Trophoblast cell (in vitro differentiated cells and primary cell): ENCODE measurements at places on chromosomes 3 and 15.

- H3K27me3 ChIP-seq = no peaks in the 10 kb centered on the region
- no peaks in the 10 kb centered on the region for H3K36me3 ChIP-seq
- H3K4me1 ChIP-seq = no peaks in the 10 kb centered on the region
- no peak overlapping the region for H3K27ac ChIP-seq
These were observed 105.9 kb downstream of the B3GALNT1 start for GRCh38 chr3:160999274-160999673.

- peak within 1 kb of the TSS; percentile 71 for H3K4me3 ChIP-seq
- peak; percentile 5 for DNase-seq
- H3K27me3 ChIP-seq = no peaks in the 10 kb centered on the region
These were observed at the start of gene SPTSSB for GRCh38 chr3:161371441-161372320. SPTSSB (minus strand) TSS chr3:161371517; CDS start chr3:161346323, 25,194 bp downstream.

GRCh38 chr3:50163572-50164455 lies 8.7 kb downstream of the SEMA3F start:
- no peak overlapping the region for H3K27ac ChIP-seq
- DNase-seq = no peak
- H3K36me3 ChIP-seq = peaks cover 27% of the 10 kb centered on the region
- peaks cover 13% of the 10 kb centered on the region for H3K4me1 ChIP-seq
- H3K4me3 ChIP-seq = no peak overlapping the region

DNA sequence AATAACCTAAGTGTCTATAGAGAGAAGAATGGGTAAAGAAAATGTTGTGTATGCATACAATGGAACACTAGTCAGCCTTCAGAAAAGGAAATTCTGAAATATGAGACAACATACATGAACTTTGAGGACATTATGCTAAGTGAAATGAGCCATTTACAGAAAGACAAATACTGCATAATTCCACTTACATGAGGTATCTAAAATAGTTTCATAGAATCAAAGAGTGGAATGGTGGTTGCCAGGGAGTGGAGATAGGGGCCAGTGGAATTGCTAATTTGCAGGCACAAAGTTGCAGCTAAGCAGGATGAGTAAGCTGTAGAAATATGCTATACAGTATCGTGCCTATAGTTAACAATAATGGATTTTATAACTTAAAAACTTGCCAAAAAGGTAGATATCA lies 779.6 kb upstream of the ARPP21 start:
- no peaks in the 10 kb centered on the region for H3K36me3 ChIP-seq
- no peaks in the 10 kb centered on the region for H3K27me3 ChIP-seq
- peak; percentile 82 for DNase-seq
- H3K4me3 ChIP-seq = no peak overlapping the region

DNA sequence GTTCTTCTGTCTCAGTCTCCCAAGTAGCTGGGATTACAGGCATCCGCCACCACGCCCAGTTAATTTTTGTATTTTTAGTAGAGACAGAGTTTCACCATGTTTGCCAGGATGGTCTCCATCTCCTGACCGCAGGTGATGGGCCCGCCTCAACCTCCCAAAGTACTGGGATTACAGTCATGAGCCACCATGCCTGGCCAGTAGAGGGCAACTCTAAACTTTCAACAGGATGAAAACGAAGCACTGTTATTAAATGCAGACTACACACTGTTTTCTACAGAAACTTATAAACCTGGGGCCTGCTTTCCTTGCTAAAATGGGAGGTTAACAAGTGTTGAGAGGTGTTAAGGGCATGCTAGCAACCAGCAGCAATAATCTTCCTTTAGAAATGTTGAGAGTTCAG lies 7.6 kb downstream of the ARPC4 start:
- H3K27me3 ChIP-seq = no peaks in the 10 kb centered on the region
- peaks cover 70% of the 10 kb centered on the region for H3K36me3 ChIP-seq
- H3K27ac ChIP-seq = no peak overlapping the region
- H3K4me3 ChIP-seq = no peak overlapping the region

DNA sequence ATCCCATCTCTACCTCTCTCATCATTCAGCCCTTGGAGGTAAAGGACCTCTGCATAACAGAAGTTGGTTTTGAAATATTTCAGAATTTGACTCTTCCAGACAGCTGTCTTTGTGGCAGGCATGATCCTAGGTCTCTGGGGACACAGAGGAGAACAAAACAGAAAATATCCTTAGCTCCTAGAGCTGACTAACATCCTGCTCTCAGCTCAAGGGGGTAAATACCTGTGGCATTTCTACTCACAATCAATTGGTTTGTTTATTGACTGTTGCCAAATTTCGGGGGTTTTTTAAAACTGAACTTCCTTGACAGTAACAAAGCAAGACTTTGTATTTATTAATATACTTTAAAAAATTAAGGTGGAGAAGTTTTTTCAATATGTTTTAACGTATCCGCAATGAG lies 78.8 kb downstream of the EOMES start:
- H3K4me1 ChIP-seq = no peaks in the 10 kb centered on the region
- H3K27ac ChIP-seq = no peak overlapping the region
- DNase-seq = no peak

DNA sequence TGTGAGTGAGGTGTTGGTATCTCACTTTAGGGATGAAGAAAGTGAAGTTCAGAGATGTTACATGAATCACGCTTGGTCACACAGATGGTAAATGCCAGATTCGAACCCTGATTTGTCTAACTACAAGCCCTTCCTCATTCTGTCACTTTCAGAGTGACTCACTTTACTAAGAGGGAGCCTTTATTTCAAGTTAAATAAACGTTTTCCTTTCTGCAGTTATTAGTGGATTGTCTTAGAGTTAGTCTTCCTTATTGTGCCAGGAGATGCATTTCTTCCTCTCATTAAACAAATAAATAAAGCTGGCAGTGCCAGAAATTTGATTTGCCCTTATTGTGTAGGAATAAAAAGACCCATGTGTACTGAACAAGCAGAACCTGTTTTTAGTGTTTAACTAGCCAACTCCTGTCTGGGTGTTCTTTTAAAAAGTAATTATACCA lies 162.5 kb downstream of the AKAP13 start:
- no peak overlapping the region for H3K4me3 ChIP-seq
- H3K27me3 ChIP-seq = no peaks in the 10 kb centered on the region
- no peaks in the 10 kb centered on the region for H3K4me1 ChIP-seq
- no peak for DNase-seq
- no peak overlapping the region for H3K27ac ChIP-seq
- H3K36me3 ChIP-seq = peaks cover 5% of the 10 kb centered on the region

DNA sequence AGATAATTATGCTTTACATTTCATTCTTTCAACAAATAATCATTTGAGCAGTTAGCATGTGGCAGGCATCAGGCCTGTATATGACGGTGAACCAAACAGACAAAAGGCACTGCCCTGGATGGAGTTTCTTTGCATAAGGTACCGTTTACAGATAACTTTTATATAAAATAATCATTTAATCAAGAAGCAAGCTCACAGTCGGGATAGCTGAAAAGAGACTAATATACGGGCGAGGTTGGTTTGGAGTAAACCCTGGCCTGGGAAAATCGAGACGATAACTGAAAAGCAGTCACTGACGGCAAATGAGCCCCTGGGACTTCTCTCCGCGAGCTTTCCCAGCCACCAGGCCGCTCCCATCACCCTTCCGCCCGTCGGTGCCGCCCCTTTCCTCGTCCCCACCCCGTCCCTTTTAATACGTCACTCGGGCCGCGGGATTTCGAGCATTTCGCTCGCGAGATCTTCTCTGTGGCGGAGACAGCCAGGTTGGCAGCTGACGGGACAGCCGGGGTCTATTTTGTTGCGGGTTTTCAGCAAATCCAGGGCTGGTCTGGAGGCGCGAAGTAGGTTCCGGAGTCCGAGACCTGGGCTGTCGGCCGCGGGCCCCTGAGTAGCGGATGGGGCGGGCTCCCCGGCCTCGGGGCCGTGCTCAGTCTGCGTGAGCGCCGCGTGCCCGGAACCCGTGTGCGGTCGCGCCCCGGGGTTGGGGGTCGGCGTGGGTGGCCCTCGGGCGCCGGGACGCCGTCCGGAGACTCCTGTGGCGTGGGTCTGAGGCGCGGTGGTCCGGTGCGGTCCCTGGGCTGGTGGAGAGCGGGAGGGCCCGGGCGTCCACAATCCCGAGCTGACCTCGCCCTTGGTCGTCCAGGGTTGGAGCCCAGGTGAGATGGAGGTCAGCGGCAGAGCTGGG lies at the start of gene NMD3:
Gene NMD3 (plus strand): TSS at position 462 of the 904 bp plus-strand sequence. CDS start 703 bp downstream, outside the sequence.
- peak within 1 kb of the TSS; percentile 95 for H3K4me3 ChIP-seq
- DNase-seq = peak; percentile 98
- H3K4me1 ChIP-seq = peaks cover 5% of the 10 kb centered on the region
- H3K36me3 ChIP-seq = peaks cover 4% of the 10 kb centered on the region
- H3K27me3 ChIP-seq = no peaks in the 10 kb centered on the region

GRCh38 chr15:72685925-72686794 lies at the start of the genes BBS4 and HIGD2B:
BBS4 (plus strand) TSS chr15:72686207; CDS start chr15:72686228, 21 bp downstream.
HIGD2B (minus strand) TSS chr15:72686182; CDS start chr15:72676374, 9,808 bp downstream.
- H3K4me1 ChIP-seq = peaks cover 3% of the 10 kb centered on the region
- peak within 1 kb of the TSS; percentile 76 for H3K4me3 ChIP-seq
- no peaks in the 10 kb centered on the region for H3K27me3 ChIP-seq
- peak; percentile 97 for DNase-seq
- H3K36me3 ChIP-seq = no peaks in the 10 kb centered on the region

- H3K4me1 ChIP-seq = peaks cover 7% of the 10 kb centered on the region
- no peak for DNase-seq
- H3K27ac ChIP-seq = no peak overlapping the region
- H3K4me3 ChIP-seq = no peak overlapping the region
- no peaks in the 10 kb centered on the region for H3K27me3 ChIP-seq
- no peaks in the 10 kb centered on the region for H3K36me3 ChIP-seq
These were observed 33.2 kb downstream of the TGM4 start for GRCh38 chr3:44907612-44908011.

GRCh38 chr3:53287131-53287629 lies 31.4 kb upstream of the TKT start:
- H3K27ac ChIP-seq = no peak overlapping the region
- H3K36me3 ChIP-seq = peaks cover 21% of the 10 kb centered on the region
- H3K4me1 ChIP-seq = no peaks in the 10 kb centered on the region

DNA sequence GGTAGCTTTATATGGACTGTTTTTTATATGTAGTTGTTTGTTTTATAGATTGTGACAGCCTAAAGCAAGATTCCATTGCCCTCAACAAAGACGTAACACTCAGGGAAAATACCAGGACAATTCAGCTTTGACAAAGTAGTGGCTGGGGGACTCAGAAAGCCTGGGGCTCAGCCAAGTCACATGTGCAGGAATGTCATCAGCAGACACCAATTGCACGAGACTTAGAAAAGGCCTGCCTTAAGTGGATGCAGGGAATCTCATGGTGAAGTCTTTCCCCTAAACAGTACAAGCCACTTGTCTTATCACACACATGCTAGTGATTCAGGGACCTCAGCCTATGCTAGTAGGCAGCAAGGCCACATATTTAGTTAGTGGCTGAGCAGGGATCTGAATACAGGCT lies 381.8 kb upstream of the THBS1 start:
- no peak overlapping the region for H3K4me3 ChIP-seq
- H3K27ac ChIP-seq = no peak overlapping the region
- DNase-seq = peak; percentile 26
- H3K36me3 ChIP-seq = no peaks in the 10 kb centered on the region
- no peaks in the 10 kb centered on the region for H3K27me3 ChIP-seq

- no peak within 1 kb of the TSS for H3K4me3 ChIP-seq
- peaks cover 46% of the 10 kb centered on the region for H3K27me3 ChIP-seq
These were observed at the start of gene DGKG for GRCh38 chr3:186361762-186362536. DGKG (minus strand) TSS chr3:186362234; CDS start chr3:186320459, 41,775 bp downstream.

- no peaks in the 10 kb centered on the region for H3K36me3 ChIP-seq
- DNase-seq = no peak
- H3K27ac ChIP-seq = no peak overlapping the region
- no peaks in the 10 kb centered on the region for H3K27me3 ChIP-seq
- H3K4me1 ChIP-seq = peaks cover 4% of the 10 kb centered on the region
These were observed 63.3 kb downstream of the ATP1B3 start for GRCh38 chr3:141939759-141940158.

DNA sequence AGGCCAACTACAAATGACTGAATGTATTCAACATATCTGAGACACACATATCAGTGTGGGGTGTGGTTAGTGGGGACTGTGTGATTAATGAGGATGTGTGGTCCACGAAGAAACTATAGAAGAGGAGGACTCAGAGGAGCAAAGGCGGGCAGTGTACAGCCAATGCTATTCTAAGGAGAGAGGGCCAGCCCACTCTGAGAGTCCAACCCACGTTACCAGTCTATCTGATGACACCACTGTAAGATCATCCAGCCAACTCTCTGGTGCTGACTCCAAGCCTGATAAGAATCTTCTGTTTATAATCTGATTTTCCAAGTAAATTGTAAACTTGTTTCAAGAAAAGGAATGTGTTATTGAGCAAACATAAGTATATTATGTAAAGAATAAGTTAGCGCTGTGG lies 47.2 kb downstream of the MCF2L2 start:
- H3K4me3 ChIP-seq = no peak overlapping the region
- DNase-seq = peak; percentile 71
- H3K27ac ChIP-seq = no peak overlapping the region
- no peaks in the 10 kb centered on the region for H3K27me3 ChIP-seq

DNA sequence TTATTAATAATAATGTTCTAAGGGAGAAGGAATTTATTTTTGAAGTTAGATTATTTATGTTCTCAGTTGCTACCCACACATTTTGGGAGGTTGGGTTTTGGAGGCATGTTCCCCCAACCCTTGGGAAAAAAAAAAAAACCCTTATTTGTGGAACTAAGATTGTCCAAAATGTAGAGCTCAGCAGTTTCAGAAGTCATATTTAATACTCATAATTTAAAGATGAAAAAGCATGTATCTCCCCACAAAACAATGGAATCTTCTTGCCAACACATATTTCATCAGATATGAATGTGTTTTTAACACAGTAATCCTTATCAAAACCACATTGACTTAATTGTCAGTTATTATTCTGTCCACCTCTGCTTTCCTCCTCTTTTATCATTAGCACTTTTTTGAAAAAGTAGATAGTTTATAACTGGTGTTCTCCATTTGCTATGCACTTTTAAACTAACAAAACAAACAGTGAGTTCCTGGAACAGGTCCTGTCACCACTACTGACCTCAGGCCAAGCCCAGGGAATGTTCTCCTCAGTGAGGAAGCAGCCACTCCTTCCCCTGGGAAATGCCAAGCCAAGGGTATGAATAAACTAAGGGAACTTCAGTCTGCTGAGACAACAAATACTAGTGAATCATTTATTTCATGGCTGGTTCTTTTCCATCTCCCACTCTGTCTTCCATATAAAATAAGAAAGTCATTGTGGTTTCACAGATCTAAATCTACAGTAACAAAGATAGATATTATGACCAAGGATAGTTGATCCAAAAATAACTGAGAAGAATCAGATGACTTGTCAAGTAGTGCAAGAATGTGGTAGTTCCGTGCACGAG lies 414.4 kb upstream of the ALCAM start:
- no peaks in the 10 kb centered on the region for H3K27me3 ChIP-seq
- H3K4me1 ChIP-seq = no peaks in the 10 kb centered on the region
- DNase-seq = no peak
- H3K4me3 ChIP-seq = no peak overlapping the region
- H3K27ac ChIP-seq = no peak overlapping the region

- H3K27ac ChIP-seq = no peak overlapping the region
- no peak for DNase-seq
- no peaks in the 10 kb centered on the region for H3K4me1 ChIP-seq
- no peaks in the 10 kb centered on the region for H3K27me3 ChIP-seq
- no peak overlapping the region for H3K4me3 ChIP-seq
- H3K36me3 ChIP-seq = peaks cover 5% of the 10 kb centered on the region
These were observed 21.7 kb downstream of the KCNMB3 start for GRCh38 chr3:179229177-179229576.

GRCh38 chr3:16266714-16267113 lies 1.7 kb downstream of the OXNAD1 start:
- H3K36me3 ChIP-seq = peaks cover 6% of the 10 kb centered on the region
- no peak overlapping the region for H3K27ac ChIP-seq
- no peak overlapping the region for H3K4me3 ChIP-seq
- H3K4me1 ChIP-seq = no peaks in the 10 kb centered on the region
